Esophagus squamous epithelium (tissue), 5 donors: ENCODE measurements at places on chromosomes 3 and 15.

- DNase-seq = no peak
These were observed 27.4 kb upstream of the SRGAP3 start for GRCh38 chr3:9276761-9277370.

DNA sequence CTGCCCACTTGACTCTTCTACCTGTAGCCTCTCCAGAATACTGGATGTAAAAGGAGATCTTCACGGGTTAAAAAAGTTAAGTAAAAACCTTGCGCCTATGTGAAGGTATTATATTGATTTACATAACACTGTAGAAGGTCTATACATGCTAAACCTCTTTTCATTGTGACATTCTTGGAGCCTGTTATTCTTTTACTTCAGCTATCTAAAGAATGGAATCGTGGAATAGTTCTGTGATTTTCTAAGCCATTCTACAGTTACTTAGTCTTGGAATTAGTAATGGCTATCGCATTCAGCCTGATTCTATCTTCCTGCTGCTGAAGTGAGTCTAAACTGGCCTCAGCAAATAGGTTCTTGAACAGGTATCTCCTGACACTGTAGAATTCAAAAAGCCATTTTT lies 430.0 kb upstream of the DPH6 start:
- DNase-seq = no peak

GRCh38 chr3:104610730-104611652 lies 755.7 kb upstream of the ALCAM start:
- DNase-seq = no peak

DNA sequence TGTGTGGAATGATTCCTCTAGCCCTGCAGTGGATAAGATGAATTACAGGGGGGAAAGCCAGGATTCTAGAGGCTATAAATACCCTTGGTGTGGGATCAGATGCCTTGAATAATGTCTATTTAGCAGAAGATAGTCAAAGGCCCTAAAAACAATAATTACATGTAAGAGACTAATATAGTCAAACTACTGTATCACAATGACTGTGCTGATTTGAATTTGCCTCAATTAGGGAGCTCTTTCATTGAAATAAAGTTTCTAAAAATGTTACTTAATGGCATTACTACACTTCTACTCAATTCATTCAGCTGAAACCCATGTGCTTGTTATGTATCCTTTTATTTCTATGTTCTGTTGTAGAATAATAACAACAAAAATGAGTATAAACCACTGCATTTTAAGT lies 915.6 kb downstream of the TUSC7 start:
- DNase-seq = no peak

DNA sequence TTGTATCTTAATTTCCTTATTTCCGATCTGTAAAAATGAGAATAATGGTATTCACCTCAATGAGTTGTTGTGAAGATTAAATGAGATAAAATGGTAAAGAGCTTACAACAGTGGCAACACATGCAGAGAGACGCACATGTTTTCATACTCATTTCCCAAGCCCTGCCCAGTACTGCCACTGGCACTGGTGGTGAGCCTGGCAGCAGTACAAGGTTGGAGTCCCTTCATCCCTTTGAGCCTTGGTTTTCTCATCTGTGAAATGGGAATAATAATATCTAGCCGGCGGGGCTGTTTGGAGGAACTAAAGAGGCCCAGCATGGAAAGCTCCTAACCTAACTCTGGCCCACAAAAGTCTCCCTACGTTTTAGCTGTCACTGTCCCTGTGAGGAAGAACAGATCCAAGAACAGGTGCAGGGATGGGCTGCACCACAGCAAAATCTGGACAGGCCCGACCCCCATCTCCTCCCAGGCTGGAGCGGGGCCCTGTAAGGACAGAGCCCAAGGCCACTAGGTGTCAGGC lies 866 bp upstream of the CD276 start:
- DNase-seq = no peak

- DNase-seq = no peak
These were observed 64.1 kb downstream of the EXOG start for GRCh38 chr3:38560284-38560683.

DNA sequence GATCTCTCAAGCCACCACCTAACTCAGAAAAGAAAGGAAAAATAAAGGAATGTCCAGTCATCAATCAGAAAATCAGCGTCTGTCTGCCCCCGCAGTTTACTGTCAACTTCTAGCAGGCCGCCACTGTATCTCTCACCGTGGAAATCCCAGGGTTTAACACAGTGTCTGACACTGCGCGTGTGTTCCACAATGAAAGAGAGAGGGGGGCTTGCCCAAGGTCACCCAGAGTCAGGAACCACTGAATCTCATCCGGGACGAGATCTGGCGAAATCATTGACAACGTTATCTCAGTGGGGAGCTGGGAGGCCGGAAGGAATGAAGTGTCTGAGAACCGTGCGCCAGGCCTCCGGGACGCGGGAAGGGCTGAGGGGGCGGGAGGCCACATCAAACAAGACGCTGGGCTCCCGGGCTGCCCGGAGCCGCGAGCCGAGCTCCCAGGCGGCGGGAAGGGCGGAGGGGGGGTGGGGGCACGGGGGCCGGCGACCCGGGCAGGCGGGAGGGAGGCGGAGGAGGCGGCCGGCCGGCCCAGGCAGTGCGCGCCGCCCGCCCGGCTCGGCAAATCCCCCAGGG lies 2.2 kb upstream of the HES1 start:
- no peak for DNase-seq

DNA sequence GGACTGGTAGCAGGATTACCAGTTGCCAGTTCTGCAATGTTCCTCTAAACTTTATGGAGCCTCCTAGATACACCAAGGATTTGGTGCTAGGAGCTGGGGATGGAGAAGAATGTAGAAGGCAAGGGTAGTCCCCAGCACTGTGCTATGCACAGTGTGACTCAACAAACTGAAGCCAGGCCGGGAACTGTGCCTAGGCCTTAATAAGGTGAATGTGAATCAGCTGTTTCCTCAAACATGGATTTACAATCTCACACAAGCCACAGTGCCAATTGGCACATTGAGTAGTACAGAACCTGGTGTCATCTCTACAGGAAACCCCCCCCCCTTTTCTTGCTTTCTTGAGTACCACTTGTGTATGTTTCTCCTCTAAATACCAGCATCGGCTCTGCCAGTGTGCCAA lies 32.5 kb downstream of the MRPS25 start:
- DNase-seq = no peak

DNA sequence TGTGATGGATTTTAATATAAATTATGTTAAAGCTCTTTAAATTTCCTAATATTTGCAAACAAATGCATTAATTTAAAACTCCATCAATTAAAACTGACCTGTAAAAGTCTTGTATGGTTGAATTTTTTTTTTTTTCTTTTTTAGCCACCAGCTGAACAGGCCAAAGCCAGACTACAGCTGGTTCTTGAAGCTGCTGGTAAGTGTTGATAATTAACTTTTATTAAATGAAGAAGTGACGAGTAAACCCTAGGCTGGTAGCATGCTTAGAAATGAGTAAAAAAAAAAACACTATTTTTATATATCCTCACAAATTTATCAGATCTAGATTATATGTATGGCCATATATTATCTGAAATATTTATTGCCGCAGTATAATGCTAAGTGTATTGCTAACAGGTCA lies 216.3 kb upstream of the MLF1 start:
- DNase-seq = no peak

DNA sequence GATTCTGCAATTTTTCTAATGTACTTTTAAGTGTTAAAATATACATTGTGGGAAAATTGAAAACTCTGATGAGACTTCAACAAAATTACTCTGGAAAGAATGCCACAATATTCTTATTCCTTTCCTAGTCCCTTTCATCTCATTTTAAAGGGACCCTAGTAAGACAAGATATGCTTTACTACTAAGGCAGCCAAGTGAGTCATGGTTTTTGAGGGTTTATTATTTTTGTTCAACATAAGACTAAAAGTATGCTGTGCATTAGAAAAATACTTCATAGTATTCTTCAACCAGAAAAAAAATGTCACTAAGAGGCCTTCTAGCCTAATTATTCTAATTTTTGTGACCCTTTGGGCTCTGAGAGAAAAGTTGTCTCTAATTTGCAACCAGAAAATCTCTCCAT lies 7.4 kb downstream of the IL12A start:
- no peak for DNase-seq

- DNase-seq = no peak
These were observed 220.2 kb downstream of the NTRK3 start for GRCh38 chr15:88036154-88036839.

- DNase-seq = no peak
These were observed 24.8 kb downstream of the CCR1 start for GRCh38 chr3:46183330-46183729.

GRCh38 chr3:196726788-196727675 lies 12.6 kb upstream of the PAK2 start:
- no peak for DNase-seq

GRCh38 chr3:163056874-163057497 lies 1560.4 kb downstream of the OTOL1 start:
- no peak for DNase-seq

GRCh38 chr3:172562871-172563865 lies 39.9 kb upstream of the TNFSF10 start:
- DNase-seq = no peak

GRCh38 chr3:14505001-14505802 lies 34.9 kb downstream of the GRIP2 start:
- no peak for DNase-seq

- DNase-seq = peak; percentile 22
These were observed at the start of gene DBR1 for GRCh38 chr3:138174421-138175131. DBR1 (minus strand) TSS chr3:138174921; CDS start chr3:138174795, 126 bp downstream.

DNA sequence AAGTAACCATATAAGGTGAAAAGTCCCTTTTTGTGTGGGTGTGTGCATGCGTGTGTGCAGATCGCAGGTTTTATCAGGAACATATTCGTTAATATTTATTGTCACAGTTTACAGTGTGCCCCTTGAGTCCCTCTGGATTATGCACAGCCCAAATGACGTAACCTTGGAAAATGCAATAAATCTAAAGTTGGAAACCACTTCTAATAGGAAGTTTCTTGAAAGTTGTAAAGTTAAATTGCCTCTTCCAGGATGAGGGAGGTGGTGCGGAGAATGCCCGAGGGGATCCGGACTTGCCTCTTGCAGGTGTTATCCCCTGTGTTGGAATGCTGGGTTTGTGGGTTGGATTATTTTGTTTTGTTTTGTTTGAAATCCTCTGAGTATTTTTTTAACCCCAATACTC lies 143.3 kb downstream of the CMSS1 start:
- DNase-seq = no peak

DNA sequence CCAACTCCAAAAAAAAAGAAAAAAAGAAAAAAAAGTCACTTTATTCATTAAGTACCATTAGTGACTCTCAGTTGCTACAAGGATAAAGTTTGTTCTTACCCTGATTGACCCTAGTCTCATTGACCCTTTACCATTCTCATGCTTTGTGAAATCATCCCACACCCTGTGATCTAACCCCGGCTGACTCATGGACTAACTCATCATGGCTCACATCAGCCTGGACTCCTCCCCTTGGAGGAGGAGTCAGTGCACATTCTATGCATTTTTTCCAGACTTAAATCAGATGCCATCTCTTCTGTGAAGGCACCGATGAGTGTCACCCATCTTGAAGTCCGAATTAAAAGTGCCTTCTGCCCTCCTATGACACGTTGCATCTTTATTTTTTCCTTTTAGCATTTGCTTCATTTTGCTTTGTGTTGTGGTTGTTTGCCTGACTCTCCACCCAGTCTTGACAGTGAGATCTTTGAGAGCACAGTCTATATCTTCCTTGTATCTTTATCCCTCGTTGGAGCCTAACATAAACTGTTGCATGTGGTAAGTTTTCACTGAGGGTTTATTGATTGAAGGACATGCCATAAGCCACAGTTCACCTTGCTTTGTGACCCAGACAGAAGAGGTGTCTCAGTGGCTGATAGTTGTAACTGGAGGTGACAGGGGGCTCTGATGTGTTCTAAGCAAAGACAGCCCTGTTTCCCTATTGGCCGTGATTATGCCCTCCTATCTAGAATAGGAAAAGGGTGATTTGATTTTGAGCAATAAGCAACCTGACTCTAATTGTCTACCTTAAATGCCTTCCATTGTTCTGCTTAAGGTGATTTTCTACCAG lies 72.1 kb downstream of the IL1RAP start:
- no peak for DNase-seq

DNA sequence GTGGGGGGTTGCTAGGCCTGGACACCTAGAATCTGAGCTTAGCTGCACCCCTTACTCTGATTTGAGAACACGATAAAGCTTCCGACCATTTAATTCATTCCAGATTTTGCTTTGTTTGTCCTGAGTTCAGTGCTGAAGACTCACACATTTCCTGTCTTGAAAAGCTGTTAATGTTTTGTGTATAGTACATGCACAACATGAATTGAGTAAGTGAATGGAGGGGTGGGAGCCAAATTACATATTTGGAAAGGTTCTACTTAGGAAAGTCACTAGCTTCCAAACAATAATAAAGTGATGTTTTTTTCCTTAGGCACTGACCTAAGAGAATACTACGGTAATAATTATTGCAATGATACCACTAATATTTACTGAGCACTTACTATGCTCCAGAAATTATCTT lies 955.2 kb upstream of the NR2F2 start:
- no peak for DNase-seq

DNA sequence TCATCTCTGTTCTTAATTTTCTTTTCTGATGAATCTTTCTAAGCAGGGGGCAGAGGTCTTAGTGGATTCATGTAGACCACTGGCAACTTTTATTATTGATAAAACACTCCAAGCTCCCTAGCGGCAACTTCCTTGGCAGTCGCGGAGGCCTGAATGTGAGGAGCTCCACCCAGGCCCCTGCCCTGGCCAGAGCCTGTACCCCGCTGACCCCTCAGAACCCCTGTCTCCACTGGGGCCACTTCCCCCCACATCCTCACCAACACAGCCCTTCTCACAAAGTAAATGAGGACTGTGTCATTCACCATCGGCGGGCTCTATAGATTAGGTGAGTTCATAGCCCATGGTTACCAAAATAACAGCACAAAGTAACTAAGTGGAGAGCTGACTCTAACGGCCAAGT lies 111.6 kb downstream of the TPRA1 start:
- DNase-seq = no peak

GRCh38 chr3:165343185-165343584 lies 147.0 kb upstream of the SLITRK3 start:
- DNase-seq = no peak

- DNase-seq = no peak
These were observed 63.8 kb downstream of the LRRC49 start for GRCh38 chr15:70956201-70956995.

GRCh38 chr3:194772241-194773000 lies 86.7 kb downstream of the FAM43A start:
- DNase-seq = no peak

DNA sequence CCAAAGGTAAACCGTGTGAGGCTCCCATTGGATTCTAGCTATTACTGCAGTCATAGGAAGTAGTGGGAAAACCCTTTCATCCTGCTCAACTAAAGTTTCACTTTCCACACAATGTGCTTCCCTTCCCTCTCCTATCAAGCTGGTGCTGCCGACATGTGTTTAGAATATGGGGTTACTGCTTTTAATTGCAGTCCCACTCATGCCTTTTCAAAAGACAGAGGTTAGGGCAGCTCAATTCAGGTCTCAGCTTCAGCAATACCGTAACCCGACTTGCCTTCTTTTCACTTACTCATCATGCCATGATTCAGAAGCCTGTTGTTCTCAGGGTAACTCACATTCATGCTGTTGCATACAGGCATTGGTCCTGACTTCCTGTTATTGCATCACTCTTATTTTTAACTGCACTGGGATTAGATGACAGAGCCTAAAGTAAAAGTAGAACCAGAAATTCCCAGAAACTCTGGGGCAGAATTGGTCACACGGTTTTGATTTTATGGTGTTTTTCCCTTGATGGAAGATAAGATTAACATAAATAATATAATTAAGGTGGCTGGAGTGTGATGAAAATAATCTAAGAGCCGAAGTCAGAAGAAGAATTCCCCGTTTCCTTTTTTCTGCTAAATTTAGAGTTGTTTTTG lies 45.7 kb downstream of the C2CD4B start:
- DNase-seq = no peak

- no peak for DNase-seq
These were observed 45.7 kb downstream of the EIF2AK4 start for GRCh38 chr15:39979606-39980005.
